ENCODE measurements at places on chromosomes 6 and 20.

- no peak for DNase-seq
These were observed 491.7 kb downstream of the PTPRT start for GRCh38 chr20:42697962-42698361.

DNA sequence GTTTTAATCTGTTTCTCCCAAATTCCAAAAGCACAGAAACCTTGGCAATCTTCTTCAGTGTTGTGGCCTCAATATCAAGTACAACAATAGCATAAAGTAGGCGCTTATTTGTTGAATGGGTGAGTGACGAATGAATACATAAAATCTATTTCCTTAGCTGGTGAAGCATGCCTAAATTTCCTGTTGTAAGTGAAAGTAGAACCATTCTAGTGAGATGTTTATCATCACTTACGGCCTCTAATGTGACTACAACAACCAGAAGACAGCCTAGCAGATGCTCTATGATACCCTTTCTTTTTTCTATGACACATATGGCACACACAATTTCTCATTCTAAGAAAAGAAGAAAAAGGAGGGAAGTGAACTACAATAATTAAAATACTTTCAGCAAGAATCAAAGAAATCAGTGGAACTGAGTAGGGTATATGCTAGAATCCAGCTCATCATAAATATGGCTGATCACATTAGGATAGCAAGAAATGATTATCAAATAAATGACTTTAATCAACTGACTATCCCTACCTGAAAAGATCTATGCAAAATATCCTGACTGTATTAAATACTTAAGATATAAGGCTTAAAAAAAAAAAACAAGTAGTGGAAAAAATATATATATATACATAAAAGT is 67.4 kb downstream of the BTBD9 start:
- no peak for DNase-seq

DNA sequence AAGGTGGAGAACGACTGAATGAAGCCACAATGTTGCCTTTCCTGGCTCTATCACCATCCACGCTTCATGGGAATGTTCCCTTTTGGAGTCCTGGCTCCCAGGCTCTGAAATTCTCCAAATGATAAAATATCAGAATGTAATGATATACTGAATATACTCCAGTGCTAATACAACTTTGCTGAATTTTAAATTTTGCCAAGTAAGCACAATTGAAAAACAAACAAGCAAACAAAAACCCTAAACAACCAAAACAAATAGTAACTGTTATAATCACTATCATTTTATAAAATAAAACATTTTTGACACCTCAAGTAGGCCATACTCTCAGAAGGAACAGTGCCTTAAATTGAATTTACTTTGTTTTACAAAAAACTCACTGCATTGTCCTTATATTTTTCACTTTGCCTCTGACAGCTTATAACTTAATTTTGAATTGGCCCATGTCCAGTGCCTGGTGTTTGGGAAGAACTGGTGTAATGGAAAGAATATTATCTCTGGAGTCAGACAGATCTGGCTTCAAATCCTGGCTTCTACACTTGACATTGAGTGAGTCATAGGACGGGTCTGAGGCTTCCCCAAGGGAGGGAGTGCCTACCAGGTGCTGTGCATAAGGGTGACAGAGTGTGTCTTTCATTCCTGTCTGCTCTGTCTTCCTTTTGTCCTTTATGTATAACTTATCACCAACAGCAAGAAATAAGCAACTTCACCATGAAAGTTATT is 698.3 kb downstream of the EPM2A start:
- DNase-seq = no peak

DNA sequence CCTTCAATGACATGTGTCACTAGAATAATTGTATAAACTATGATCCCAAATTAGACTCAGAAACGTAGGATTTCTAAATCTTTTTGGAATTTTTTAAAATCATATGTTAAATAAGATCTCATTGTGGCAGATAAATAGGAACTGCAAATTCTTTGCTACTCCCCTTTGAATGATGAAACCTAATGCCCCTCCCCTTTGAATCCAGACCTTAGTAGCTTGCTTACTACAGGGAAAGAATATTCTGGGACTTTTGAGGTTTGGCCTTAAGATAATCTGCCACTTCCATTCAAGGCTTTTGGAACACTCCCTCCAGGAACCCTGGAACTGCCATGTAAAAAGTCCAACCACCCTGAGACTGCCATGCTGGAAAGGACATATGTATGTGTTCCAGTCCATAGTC is 7.1 kb downstream of the TDP2 start:
- no peak for DNase-seq
